CD8-positive, alpha-beta T cell (primary cell): ENCODE measurements at places on chromosomes 12 and 14.
A peak's percentile ranks its signal among the peaks of the same experiment; 100 is the strongest.

GRCh38 chr14:104589338-104590195 is 10.0 kb downstream of the C14orf180 start:
- no peak for DNase-seq

GRCh38 chr12:112342587-112342986 is 39.6 kb downstream of the HECTD4 start:
- no peak for DNase-seq

DNA sequence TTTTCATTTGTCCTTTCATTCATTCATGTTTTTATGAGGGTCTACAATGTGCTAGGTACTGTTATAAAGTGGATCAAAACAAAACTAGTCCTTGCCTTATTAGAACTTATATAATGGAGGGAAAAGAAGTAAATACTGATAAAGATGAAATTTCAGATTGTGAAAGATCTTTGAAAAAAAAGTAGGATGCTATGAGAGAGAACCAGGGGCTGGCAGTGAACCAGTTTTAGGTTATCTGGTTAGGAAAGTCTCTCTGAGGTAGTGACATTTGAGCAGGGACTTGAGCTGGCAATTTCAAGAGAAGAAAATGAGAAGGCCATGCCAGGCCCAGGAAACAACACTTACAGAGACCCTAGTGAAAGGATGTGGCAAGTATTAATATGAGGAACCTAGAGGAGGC is 57.3 kb upstream of the E2F7 start:
- DNase-seq = no peak

DNA sequence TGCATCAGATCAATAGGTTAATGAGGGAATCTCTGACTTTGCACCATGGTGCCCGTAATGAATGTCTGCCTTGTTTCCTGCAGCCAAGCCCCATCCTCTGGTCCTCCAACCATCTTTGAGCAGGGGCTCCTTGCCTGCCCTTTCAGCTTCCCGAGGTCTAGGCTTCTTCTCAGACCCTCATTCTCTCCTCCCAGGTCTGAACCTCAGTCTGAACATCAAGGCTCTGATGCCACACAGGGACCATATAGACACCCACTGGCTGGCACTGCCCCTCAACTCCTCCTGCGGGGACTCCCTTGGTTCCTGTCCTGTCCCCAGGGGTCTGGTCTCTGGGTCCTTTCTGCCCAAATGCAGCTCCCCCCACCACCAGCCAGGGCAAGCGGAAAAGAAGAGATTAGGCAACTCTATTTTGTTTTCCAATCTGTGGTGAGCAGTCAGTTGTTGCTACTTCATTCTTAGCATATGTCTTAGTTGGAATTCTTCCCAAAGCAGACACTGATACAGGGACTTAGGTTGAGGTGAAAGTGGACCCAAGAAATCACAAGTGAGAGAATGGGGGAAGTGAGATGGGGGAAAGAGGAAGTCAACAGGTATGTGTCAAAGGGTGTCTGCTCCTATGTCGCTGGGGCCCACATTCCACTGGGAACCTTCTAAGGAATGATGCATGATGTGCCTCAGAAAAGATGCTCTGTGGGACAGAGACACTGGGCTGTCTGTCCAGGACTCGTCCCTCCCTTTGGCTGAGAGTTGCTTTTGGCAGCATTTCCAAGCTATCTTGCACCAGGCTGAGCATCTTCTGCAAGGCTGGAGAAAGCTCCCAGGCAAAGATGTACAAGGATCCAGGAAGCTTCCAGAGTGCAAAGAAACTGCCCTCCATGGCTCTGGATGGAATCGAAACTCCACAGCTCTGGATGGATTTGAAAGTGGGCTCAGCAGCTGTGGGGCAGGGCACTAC is 1096.5 kb upstream of the TMEM132C start:
- DNase-seq = no peak

GRCh38 chr12:51970904-51971646 is 19.6 kb downstream of the ACVR1B start:
- DNase-seq = peak; percentile 24

GRCh38 chr14:52332269-52332668 is 18.2 kb downstream of the PTGER2 start:
- DNase-seq = no peak

- DNase-seq = no peak
Observed at GRCh38 chr14:23021889-23022442, 12.0 kb upstream of the C14orf93 start.

- no peak for DNase-seq
Observed at GRCh38 chr14:77313371-77313770, 7.3 kb downstream of the POMT2 start.

- no peak for DNase-seq
Observed at GRCh38 chr12:83136411-83136810, 449.7 kb downstream of the TMTC2 start.

- no peak for DNase-seq
Observed at GRCh38 chr12:126067626-126068329, 1002.5 kb downstream of the AACS start.

DNA sequence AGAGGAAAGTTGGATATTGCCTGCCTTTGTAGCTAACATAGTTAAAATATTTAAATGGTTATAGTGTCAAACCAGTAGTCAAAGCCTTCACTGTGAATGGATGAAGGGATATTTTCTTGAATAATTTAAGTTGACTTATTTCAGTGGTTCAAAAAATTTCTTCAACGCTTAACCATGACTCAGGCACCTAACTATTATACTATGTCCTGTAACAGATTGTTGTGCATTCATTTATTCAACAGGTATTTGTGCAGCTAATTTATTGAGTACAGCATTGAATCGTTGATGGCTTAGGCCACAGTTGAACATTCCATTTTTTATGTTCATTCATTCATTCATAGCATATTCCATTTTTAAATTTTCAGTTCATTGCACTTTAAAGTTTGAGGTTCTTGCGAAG is 9.2 kb downstream of the HIF1A start:
- no peak for DNase-seq
